ENCODE measurements at places on chromosomes 5 and 9. TPM values are rescaled to one million over a fixed set of nuclear protein-coding genes. Genes with fewer than 3 reads are reported as not detected.

DNA sequence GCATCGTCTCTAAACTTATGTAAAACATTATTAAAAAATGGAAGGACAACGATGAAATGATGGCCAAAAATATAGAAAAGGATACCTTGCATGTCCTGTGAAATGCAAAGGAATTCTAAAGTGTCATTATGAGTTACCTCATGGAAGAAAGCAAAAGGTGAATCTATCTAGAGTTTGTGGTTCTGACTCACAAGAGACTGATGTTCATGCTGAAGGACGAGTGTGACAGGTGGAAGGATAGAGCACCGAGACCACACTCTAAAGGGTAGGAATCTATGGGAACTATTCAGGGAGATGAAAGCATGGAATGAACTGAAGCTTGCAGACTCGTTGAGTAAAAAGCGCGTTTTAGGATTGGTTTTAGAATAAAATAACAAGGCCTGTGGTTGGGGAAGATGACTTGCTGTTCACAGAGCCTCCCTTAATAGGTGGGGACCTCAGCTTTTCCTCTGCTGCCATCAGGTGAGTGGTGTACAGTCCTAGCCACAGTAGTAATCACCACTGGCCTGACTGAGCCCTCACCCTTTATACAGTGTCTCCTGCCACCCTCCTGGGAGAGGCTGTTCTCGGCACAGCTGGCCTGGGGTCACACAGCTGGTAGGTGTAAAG is 11.2 kb downstream of the TENT4A start:
- DNase-seq, result no peak

DNA sequence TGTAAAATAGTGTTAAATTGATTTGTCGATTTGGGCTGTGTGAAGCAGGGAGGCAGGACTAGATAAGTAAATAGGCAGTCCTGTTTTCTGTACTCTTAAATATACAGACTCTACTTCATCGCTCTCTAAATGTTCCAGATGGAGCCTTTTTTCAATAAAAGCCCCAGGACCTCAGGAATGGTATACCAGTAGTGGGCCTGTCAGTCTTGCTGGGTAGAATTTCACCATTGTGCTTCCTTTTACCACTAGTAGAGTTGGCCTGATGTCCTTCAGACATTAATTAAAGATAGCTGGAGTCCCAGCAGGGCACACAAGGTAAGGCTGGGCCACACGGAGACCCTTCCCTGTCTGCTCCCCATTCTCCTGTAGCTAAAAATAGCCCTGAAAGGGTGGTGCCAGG is 6.0 kb downstream of the SNX18 start:
- DNase-seq, result no peak

- DNase-seq, result no peak
Measured at GRCh38 chr9:108416324-108416723, 439.5 kb downstream of the ACTL7B start.

- no peak for DNase-seq
Measured at GRCh38 chr5:91206734-91207133, 176.4 kb downstream of the ARRDC3 start.

GRCh38 chr5:112397690-112398089 is 21.4 kb downstream of the EPB41L4A start:
- DNase-seq, result no peak

Gene SLC22A4
- 0.88 TPM for total RNA-seq

Gene MAST4
- 10.0 TPM for total RNA-seq
